Lung (tissue), 17 donors: ENCODE measurements at places on chromosomes 13 and 19. TPM values are rescaled to one million over a fixed set of nuclear protein-coding genes. Genes with fewer than 3 reads are reported as not detected.
A peak's percentile ranks its signal among the peaks of the same experiment; 100 is the strongest.

GRCh38 chr13:79541426-79542049, 60.6 kb downstream of the NDFIP2 start:
- H3K27me3 ChIP-seq = no peaks in the 10 kb centered on the region
- H3K36me3 ChIP-seq = peaks cover 4% of the 10 kb centered on the region
- DNase-seq = no peak
- H3K4me1 ChIP-seq = no peaks in the 10 kb centered on the region

LENG1 gene
- total RNA-seq = 3.8 TPM

- no peak overlapping the region for H3K27ac ChIP-seq
- no peaks in the 10 kb centered on the region for H3K4me1 ChIP-seq
- H3K36me3 ChIP-seq = no peaks in the 10 kb centered on the region
- H3K4me3 ChIP-seq = no peak overlapping the region
- no peak for DNase-seq
These were observed 205.0 kb downstream of the TSHZ3 start for GRCh38 chr19:31144075-31144870.

DNA sequence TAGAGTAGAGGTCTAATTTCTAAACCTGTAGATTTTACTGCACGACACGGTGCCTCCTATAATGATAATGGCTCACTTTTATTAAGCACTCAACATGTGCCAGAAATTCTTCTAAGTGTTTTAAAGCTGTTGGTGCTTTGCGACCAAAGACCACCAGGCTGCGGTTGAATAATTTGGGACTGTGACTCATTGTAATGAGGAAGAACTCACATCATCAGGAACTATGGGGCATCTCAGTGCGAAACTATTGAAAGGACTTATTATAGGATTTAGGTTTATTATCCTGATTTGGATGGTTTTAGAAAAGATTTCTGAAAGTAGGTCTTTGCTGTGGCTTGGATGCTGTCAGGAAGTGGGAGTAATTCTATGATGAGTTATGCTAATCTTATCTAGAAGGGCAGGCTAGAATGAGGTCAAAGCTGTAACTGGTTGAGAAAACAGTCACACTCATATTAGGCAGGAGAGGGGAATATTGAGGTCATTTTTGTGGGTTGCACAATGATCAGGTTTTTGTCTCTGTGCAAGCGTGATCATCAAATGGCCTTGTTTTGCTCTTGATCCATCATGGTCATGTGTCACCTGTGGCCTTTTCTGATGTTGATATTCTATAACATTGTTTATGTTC, 266.8 kb downstream of the PCDH20 start:
- H3K27ac ChIP-seq = no peak overlapping the region
- H3K36me3 ChIP-seq = no peaks in the 10 kb centered on the region
- no peak overlapping the region for H3K4me3 ChIP-seq
- DNase-seq = no peak

- no peaks in the 10 kb centered on the region for H3K36me3 ChIP-seq
- H3K27me3 ChIP-seq = no peaks in the 10 kb centered on the region
- no peaks in the 10 kb centered on the region for H3K4me1 ChIP-seq
- DNase-seq = no peak
- no peak overlapping the region for H3K4me3 ChIP-seq
These were observed 569.1 kb downstream of the KCTD12 start for GRCh38 chr13:76316998-76317527.

FGF21 gene
- total RNA-seq = not detected

DNA sequence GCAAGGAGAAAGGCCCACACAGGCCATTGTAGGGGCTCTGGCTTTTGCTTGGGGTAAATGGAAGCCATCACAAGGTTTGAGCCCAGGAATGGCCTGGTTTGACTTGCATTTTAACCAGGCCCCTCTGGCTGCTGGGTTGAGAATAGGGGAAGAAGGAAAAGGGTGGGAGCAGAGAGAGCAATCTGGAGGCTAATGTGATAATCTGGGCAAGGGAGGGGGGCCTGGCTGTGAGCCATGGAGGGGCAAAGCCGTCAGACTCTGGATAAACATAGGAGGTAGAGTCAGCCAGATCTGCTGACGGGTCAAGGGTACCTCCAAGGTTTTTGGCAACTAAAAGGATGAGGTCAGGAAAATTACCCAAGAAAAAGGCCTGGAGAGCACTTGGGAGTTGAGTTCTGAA, 41.6 kb downstream of the RFX2 start:
- H3K4me3 ChIP-seq = no peak overlapping the region
- peaks cover 23% of the 10 kb centered on the region for H3K4me1 ChIP-seq
- H3K27me3 ChIP-seq = no peaks in the 10 kb centered on the region
- H3K36me3 ChIP-seq = no peaks in the 10 kb centered on the region

PALM3 gene
- total RNA-seq = 0.71 TPM

DAND5 gene
- 0.20 TPM for total RNA-seq

LILRB2 gene
- total RNA-seq = 9.1 TPM

ZNF135 gene
- total RNA-seq = 13.5 TPM

DNA sequence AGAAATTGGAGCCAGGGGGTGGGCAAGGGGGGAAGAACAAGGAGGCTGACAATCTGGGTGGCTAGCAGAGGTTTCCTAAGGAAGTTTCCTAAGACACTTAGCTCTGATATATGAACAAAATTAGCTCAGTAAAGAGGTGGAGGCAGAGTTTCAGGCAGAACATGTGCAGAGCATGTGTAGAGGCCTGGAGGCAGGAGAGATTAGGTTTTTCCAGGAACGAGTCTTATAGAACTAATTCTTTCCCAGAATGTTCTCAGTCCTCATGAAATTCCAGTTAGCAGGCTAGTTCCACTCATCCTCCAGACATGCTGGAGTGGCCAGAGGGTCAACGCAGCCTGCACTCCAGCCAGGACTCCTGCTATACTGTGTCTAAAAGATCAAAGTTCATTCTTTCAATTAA, 184.7 kb downstream of the LACC1 start:
- H3K27me3 ChIP-seq = no peaks in the 10 kb centered on the region
- no peak overlapping the region for H3K4me3 ChIP-seq
- no peaks in the 10 kb centered on the region for H3K36me3 ChIP-seq
- no peaks in the 10 kb centered on the region for H3K4me1 ChIP-seq
- H3K27ac ChIP-seq = no peak overlapping the region

GRCh38 chr13:47168066-47168465, 271.2 kb upstream of the HTR2A start:
- H3K4me3 ChIP-seq = no peak overlapping the region
- DNase-seq = no peak
- no peaks in the 10 kb centered on the region for H3K36me3 ChIP-seq
- H3K27me3 ChIP-seq = no peaks in the 10 kb centered on the region

KLK6 gene
- total RNA-seq = not detected

KRTDAP gene
- total RNA-seq = not detected

DNA sequence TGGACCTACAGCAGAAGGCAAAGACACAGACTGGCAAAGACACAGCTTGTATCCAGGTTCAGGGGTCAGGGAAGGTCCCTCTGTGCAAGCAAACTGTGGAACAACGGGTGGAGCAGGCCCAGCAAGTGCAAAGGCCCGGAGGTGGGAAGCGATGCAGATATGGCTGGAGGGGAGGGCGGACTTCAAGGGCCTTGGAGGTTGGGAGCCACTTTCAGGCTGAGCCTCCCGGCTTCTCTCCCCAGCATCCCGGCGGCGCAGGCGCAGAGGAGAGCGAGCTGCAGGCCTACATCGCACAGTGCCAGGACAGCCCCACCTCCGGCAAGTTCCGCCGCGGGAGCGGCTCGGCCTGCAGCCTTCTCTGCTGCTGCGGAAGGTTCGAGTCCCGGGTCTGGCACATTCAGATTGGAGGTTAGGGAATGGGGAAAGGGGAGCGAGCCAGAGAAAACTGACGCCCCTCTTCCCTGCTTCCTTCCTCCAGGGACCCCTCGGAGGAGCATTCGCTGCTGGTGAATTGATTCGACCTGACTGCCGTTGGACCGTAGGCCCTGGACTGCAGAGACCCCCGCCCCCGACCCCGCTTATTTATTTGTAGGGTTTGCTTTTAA, 2.1 kb upstream of the PNPLA6 start:
- H3K4me3 ChIP-seq = no peak overlapping the region
- H3K27me3 ChIP-seq = no peaks in the 10 kb centered on the region
- H3K36me3 ChIP-seq = peaks cover 4% of the 10 kb centered on the region
- peaks cover 14% of the 10 kb centered on the region for H3K4me1 ChIP-seq
- H3K27ac ChIP-seq = peak overlapping the region; percentile 71
- DNase-seq = peak; percentile 63

GRCh38 chr19:32421589-32422361, 16.2 kb downstream of the DPY19L3 start:
- no peak overlapping the region for H3K27ac ChIP-seq
- H3K27me3 ChIP-seq = no peaks in the 10 kb centered on the region
- no peak for DNase-seq
- H3K4me1 ChIP-seq = peaks cover 4% of the 10 kb centered on the region
- H3K4me3 ChIP-seq = no peak overlapping the region

DNA sequence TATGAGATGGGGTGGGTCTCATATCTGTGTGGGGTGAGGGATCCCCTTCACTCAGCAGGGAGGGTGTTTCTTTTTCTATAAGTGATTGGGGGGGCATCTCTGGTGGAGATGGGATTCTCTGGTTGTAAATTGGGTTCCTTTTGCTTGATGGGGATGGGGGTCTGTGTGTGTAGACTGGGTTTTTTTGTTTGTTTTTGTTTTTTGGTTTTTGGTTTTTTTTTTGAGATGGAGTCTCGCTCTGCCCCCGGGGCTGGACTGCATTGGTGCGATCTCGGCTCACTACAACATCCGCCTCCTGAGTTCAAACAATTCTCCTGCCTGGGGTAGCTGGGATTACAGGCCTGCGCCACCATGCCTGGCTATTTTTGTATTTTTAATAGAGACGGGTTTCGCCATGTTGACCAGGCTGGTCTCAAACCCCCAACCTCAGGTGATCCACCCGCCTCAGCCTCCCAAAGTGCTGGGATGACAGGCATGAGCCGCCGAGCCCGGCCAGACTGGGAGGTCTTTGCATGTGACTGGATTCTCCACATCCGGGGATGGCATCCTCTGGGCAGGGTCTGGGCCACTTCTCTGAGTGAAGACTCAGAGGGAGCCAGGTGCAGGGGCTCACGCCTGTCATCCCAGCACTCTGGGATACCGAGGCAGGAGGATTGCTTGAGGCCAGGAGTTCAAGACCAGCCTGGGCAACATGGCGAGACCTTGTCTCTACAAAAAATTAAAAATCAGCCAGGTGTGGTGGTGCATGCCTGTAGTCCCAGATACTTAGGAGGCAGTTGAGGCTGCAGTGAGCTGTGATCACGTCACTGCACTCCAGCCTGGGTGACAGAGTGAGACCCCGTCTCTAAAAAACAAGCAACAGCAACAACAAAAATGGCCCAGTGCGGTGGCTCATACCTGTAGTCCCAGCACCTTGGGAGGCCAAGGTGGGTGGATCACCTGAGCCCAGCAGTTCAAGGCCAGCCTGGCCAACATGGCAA, 799 bp downstream of the MYBPC2 start:
- DNase-seq = no peak
- no peak overlapping the region for H3K4me3 ChIP-seq
- H3K36me3 ChIP-seq = no peaks in the 10 kb centered on the region

GRCh38 chr13:26919311-26919710, 158.7 kb upstream of the GPR12 start:
- no peak for DNase-seq
- H3K4me3 ChIP-seq = no peak overlapping the region
- no peaks in the 10 kb centered on the region for H3K36me3 ChIP-seq

DNA sequence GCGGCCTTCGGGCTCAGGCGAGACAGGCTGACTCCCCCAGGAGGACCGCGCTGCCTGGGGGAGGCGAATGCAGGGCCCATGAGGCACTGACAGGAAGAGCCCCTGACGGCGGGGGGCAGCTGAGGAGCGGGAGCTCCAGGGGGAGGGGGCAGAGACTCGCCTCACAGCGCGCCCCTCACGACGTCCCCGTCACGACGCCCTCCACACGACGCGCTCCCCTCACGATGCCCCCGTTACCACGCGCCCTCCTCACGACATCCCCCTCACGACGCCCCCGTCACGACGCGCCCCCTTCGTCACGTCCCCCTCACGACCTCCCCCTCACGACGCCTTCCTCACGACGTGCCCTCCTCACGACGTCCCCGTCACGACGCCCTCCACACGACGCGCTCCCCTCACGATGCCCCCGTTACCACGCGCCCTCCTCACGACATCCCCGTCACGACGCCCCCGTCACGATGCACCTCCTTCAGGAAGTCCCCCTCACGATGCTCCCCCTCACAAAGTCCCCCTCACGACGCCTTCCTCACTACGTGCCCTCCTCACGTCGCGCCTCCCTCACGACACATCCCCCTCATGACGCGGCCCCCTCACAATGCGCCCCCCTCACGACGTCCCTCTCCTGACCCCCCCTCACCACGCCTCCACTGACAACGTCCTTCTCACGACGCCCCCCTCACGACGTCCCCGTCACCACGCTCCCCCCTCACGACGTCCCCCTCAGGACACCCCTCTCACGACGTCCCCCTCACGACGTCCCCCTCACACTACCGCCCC, 99.6 kb downstream of the ING1 start:
- no peaks in the 10 kb centered on the region for H3K36me3 ChIP-seq
- H3K4me3 ChIP-seq = no peak overlapping the region
- H3K27me3 ChIP-seq = no peaks in the 10 kb centered on the region
- DNase-seq = no peak
- no peak overlapping the region for H3K27ac ChIP-seq

DNA sequence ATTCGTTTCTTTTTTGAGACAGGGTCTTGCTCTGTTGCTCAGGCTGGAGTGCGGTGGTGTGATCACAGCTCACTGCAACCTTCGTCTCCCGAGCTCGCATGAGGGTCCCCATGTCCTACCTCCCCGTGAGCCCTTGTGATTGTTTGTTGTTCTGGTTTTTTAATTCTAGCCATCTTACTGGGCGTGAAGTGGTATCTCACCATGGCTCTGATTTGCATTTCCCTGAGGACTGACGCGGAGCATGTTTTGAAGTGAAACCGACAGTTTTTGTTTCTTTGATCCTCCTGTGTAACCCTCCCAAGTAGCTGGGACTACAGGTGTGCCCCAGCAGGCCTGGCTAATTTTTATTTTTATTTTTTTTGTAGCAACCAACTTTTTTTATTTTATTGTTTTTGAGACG, 21.7 kb downstream of the GNG7 start:
- no peak overlapping the region for H3K4me3 ChIP-seq
- no peaks in the 10 kb centered on the region for H3K4me1 ChIP-seq
- no peaks in the 10 kb centered on the region for H3K27me3 ChIP-seq

ABCC4 gene
- 30.0 TPM for total RNA-seq

DNA sequence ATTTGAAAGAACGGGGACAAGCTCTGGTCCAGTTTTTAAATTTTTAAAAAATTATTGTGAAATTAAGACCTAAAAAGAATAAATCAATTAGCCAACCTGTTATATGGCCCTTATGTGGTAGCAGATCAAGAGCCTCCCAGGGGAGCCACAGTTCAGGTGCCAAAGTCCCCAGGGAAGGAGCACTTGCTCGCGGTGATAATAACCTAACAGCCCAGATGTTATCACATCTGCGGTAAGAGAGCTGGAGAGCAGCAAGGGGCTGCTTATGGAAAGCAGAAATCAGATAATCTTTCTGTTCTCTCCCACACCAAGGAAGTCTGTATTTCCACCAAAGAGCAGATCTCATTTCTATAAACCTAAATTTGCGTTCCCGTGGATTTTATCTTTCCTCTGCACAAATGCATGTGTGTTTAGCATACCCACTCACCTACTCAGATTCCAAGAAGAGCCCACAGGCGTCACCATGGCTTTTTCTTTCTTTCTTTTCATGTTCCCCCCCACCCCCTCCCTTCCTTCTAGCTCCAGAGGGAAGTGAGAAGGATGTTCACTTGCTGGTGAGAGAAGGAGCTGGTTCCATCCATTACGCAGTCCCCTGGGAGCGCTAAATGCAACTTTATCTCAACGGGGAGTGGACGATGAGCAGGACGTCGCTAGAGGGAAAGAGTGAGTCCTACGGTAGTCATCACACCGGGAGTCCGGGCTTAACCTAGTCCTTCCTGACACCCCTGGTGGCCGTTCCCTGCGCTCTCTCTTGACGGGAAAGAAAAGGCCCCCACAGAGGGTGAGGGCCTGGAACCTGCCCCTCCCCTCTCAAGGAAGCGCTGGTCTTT, 1.6 kb upstream of the POU4F1 start:
- no peaks in the 10 kb centered on the region for H3K36me3 ChIP-seq
- no peak for DNase-seq
- no peak overlapping the region for H3K4me3 ChIP-seq
- no peak overlapping the region for H3K27ac ChIP-seq
- peaks cover 91% of the 10 kb centered on the region for H3K27me3 ChIP-seq
- H3K4me1 ChIP-seq = no peaks in the 10 kb centered on the region
